Sigmoid colon (tissue), 7 donors: ENCODE measurements at places on chromosomes 5 and 9. TPM values are rescaled to one million over a fixed set of nuclear protein-coding genes. Genes with fewer than 3 reads are reported as not detected.

DNA sequence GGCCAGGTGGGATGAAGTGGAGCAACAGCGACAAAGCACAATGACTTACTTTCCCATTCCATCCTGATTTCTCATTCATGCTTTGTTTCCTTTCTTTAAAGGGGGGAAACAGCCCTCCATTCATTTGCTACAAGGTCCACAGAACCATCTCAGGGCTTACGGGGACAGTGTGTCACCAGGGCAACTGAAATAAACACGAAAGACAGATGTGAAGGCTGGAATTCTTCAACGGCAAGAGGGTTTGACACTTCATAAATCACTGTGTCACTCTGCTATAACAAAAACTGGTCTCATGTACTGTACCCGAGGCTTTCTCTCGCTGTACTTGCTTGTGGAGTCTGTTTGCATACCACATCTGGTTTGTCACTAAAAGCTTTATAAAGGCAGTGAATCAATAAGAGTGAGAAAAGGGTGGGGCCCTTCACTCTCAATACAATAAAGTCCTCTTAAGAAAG lies 150.8 kb downstream of the EFNA5 start:
- DNase-seq = no peak

- DNase-seq = no peak
Measured at GRCh38 chr5:103271570-103272289, 13.2 kb downstream of the MACIR start.

DNA sequence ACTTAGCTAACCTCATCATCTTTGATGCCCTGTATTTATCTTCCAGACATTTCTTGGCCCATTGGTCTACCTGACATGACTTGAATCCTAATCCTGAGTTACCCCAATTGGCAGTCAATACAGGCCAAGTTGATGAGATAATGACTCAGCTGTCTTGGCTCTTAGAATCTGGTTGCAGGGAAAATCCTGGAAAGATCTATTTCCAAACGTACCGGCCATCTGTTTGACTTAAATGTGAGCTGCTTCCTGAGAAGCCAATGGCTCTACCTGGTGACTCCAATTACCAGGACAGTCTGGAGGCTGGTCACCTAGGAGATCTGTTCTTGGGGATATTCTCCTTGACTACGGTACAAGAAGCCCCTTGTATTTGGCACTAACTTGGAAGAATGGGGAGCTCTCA lies 475.2 kb upstream of the BRINP1 start:
- no peak for DNase-seq

DNA sequence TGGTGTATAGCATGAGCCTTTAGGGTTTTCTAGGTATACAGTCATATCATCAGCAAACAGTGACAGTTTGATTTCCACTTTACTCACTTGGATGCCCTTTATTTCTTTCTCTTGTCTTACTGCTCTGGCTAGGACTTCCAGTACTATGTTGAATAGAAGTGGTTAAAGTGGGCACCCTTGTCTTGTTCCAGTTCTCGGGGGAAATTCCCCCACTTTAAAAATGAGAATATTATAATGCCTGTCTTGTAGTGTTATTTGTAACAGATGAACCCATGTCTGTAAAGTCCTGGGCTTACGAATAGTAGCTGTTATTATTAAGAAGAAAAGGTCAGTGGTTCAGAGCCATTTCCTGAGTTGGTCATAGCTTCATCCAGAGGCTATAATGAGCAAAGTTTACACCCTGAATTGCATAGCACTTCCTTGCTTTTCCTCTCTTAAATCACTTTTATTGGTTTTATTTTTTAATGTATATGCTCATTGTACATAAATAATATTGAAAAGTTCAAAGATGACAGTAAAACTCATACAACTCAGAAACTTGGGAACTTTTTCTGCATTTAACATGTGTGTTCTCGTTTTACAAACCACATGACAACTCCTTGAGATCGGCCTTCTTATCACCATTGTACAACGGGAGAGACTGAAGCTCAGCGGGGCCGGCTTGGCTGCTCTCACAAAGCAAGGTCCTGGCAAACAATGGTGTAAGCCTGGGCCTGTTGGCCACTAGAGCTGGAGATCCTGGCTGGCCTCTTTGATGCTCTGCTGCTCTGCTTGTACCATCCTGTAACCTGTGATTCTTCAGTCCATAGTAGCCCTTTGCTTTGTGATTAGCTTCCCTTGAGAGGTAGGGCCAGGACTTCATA lies 85.2 kb downstream of the CYFIP2 start:
- no peak for DNase-seq

DNA sequence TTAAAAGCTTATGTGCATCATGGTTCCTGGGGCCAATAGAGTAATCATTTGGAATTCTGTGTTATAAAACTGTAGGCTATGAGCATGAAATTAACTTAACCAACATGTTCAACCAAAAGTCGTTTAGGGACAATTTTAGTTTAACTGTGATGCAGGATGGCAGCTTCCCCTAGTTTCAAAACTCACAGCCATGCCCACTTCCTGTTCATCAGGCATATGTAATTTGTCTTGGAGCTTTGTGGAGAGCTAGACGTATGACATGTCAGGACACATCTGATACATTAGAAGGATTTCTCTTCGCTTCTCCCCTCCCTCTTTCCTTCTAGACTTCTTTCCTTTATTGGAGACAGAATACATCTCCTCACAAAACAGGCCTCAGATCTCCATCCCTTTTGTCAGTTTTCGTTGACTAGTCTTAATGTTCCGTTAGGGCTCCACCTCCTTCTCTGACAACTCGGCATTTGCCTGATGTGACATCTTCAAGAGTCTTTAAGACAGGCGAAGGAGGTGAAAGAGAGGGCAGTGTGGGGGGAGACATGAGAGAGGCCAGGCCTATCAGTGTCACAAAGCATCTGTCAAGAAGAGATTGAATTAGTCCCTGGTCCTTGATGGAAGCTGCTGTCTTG lies 176.0 kb downstream of the MSX2 start:
- no peak for DNase-seq

GRCh38 chr9:101567725-101568350 lies 26.9 kb downstream of the PPP3R2 start:
- no peak for DNase-seq

GRCh38 chr5:126366199-126366560 lies 57.0 kb upstream of the GRAMD2B start:
- DNase-seq = no peak

DNA sequence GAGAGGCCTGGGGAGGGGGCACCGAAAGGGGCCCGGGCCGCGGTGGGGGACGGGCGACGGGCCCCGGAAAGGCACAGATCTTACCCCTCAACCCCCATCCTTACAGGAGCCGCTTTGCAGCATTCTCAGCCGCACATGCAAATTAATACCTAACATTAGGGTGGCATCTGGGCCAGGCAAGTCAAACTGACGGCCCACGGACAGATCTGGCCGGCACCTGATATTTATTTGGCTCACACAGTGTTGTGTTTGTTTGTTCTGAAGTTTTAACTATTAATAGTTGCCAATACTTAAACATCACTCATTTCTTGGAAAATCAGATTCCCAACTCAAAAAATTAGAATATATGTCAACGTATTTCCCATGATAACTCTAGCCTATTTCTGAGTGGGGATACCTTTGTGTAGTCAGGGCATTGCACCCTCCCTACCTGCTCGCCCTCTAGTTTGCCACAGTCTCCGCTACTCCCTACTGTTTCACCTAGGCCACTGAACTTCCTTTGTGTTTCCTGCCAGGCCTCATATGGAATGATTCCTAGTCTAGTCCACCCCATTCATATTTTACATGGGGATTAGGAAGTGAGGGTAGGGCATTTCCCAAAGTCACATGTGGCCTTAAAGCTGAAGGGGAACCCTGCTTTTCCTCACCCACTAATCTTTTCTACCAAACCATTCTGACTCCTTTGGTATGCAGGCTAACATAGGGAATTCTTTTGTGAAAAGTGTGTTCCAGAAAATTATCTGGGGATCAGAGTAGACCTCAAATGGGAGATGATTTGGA lies 71.9 kb upstream of the LARP1 start:
- no peak for DNase-seq

DNA sequence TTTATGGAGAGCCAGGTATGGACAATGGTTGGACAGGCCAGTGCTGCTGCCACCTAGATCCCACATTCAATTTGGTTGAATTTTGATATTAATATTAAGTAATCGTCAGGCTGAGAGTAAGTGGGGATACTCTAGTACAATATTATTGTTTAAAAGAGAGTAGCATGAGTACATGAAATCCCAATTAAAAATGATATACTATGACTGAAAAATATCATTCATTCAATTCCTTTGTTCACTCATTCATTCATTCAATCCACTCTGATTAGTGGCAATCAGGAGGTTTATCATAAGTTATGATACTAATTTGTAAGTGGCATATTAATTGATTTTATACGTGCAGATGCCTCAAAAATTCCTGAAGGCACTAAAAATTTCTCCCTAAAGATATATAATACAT lies 224.2 kb downstream of the DMRT2 start:
- no peak for DNase-seq

DNA sequence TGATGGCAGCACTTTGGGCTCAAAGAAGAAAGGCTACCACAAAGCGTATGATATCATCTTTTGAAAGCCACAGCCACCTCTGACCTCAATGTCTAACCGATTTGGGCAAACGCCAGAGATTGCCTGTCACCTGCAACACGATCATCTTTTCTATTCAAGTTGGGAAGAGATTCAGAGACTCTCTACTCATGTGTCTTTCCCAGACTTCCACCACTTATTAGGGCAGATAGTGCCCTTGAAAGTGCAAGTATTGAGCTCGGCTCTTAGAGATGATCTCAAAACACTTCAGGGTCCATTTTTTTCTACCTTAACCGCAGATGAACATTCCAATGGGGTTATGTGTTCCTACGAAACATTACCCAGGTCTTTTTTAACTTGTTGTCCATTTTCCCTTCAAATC lies 213.7 kb downstream of the DRD1 start:
- DNase-seq = no peak

Gene TEX48
- polyA plus RNA-seq = not detected

Gene IRGM
- polyA plus RNA-seq = not detected

Gene ZNF169
- 5.5 TPM for polyA plus RNA-seq

Gene BAAT
- 0.60 TPM for polyA plus RNA-seq

Gene LCP2
- polyA plus RNA-seq = 5.4 TPM
